ENCODE measurements at places on chromosomes 5 and 9. TPM values are rescaled to one million over a fixed set of nuclear protein-coding genes. Genes with fewer than 3 reads are reported as not detected.
A peak's percentile ranks its signal among the peaks of the same experiment; 100 is the strongest.

WNK2 gene
- total RNA-seq: not detected

DNA sequence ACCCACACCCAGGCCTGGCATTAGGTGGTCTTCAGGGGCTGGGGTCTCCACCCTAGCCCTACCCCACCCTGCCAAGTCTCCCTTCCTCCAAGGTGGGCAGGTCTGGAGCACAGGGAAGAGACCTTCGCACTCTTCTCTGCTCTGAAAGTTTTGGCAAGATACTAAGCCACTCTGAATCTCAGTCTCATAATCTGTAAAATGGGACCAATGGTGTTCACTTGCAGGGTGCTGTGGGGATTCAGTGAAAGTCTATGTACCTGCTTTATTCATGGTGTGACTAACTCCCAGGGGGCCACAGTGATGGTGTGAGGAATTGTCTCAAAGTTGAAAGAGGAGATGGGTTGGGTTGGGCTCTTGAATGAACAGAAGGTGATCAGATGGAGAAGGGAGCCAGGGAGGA is 25.0 kb downstream of the LHX2 start:
- DNase-seq: no peak

GRCh38 chr5:146025681-146026080 is 79.7 kb downstream of the PLAC8L1 start:
- DNase-seq: no peak

GRCh38 chr5:137758715-137759306 is 4.6 kb upstream of the HNRNPA0 start:
- no peak for DNase-seq

- no peak for DNase-seq
Observed at GRCh38 chr5:179124853-179125788, 64.9 kb downstream of the ZNF354C start.

DNA sequence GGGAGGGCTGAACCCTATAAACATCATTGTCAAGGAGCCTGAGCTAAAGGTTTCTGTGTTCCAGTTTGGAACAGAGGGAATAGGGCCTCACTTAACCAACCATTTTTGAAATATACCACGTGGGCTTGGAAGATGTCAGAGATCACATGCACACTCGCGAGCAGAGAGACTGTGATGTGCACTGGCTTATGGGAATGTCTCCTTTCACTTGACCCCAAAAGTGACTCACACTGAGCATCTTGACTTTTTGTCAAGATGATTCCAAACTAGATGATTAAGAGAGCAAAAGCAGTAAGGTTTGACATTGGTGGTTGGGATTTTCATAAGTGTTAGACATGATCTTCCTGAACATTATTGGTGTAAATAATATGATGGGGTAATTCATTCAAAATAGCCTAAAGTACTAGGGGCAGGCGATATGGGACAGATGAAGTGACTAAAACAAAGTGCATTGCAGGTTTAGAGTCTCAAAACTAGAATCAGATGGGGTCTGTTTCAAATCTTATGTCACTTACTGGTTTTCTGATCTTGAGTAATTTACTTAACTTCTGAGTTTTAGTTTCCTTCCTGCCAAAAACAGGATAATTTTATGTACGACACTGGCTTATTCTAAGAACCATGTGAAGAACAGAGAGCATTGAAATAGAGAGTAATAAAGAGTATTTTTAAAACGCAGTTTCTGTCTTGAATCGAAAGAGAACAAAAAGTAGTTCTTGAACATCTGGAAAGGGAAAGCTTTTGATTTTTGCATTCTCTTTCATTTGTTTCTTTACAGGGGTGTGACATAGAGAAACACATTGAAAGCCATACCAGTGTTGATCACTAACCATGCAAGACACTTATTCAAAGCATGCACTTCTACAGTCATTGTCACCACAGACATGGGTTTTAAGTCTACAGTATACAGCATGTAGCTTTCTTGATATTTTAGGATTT is 383.0 kb downstream of the DIRAS2 start:
- no peak for DNase-seq

- DNase-seq: peak; percentile 61
Observed at GRCh38 chr9:98356953-98357690, 101.7 kb upstream of the TBC1D2 start.

Data from pulmonary artery endothelial cell (primary cell).